ENCODE measurements at places on chromosomes 7 and 10.
A peak's percentile ranks its signal among the peaks of the same experiment; 100 is the strongest.

DNA sequence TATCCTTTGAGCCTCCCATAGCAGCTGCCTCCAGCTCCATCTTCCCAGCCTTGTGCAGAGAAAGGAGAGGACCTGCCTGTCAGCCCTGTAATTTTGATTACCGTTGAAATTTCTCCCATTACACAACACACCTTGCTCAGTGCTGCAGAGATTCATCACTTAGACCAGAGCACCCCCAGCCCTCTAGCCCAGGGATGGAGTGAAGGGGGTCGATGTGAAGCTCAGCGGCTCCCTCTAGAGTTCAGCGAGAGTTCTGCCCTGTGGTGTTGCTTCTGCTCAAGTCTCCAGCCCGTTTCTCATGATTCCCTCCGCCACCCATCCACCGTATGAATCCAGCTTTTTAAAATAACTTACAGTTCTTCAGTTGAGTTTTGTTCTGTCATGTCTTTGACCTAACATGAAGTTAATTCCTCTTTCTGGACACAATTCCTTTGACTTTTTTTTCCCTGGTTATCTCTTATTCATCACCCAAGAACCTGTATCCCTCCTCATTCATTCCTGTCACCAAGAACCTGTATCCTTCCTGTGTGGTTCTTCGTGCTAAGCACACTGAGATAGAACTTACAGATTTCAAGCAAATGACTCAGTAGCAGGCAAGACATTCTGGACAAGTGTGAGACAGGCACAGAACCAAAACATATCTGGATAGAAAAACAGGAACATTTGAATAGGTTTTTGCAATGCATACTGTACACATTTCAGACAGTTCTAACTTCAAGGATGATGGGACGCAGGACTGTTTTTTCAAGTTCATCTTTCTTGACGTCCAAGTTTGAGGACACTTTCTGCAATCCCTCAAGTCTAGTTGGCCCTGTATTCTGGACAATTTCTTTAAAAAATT, 35.0 kb upstream of the ZNF32 start:
- peaks cover 5% of the 10 kb centered on the region for H3K27me3 ChIP-seq
- H3K4me3 ChIP-seq: no peak overlapping the region
- DNase-seq: peak; percentile 53
- H3K36me3 ChIP-seq: no peaks in the 10 kb centered on the region
- no peak overlapping the region for H3K27ac ChIP-seq

- no peak overlapping the region for H3K4me3 ChIP-seq
- no peaks in the 10 kb centered on the region for H3K27me3 ChIP-seq
- H3K36me3 ChIP-seq: no peaks in the 10 kb centered on the region
- H3K27ac ChIP-seq: no peak overlapping the region
- DNase-seq: no peak
These were observed 311.9 kb downstream of the MDFIC start for GRCh38 chr7:115233809-115234208.

DNA sequence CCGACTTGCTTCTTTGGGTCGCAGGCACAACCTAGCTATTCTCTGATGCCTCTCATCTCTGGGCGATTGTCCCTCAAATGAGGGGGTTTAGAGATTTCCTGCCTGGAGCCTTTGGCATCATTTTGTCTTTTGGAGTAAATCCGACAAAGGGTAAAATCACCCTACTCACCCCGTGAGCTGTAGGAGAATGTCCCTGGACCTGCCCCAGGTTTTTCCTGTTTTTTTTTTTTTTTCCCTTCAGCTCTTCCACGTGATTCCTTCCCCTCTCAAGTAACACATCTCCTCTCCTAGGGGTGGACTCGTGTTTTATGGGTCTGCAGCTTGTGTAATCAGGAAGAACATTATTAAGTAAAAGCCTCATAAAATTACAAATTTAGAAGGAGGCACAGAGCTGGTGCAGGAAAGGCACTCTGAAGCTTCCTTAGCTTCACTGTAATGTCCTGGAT, 128.4 kb upstream of the ZNF746 start:
- no peak overlapping the region for H3K4me3 ChIP-seq
- peaks cover 18% of the 10 kb centered on the region for H3K4me1 ChIP-seq
- peaks cover 5% of the 10 kb centered on the region for H3K36me3 ChIP-seq
- H3K27ac ChIP-seq: no peak overlapping the region
- no peak for DNase-seq

- no peak overlapping the region for H3K4me3 ChIP-seq
- no peaks in the 10 kb centered on the region for H3K4me1 ChIP-seq
- DNase-seq: no peak
- no peaks in the 10 kb centered on the region for H3K36me3 ChIP-seq
- no peak overlapping the region for H3K27ac ChIP-seq
These were observed 30.0 kb upstream of the AUTS2 start for GRCh38 chr7:69568266-69568665.

DNA sequence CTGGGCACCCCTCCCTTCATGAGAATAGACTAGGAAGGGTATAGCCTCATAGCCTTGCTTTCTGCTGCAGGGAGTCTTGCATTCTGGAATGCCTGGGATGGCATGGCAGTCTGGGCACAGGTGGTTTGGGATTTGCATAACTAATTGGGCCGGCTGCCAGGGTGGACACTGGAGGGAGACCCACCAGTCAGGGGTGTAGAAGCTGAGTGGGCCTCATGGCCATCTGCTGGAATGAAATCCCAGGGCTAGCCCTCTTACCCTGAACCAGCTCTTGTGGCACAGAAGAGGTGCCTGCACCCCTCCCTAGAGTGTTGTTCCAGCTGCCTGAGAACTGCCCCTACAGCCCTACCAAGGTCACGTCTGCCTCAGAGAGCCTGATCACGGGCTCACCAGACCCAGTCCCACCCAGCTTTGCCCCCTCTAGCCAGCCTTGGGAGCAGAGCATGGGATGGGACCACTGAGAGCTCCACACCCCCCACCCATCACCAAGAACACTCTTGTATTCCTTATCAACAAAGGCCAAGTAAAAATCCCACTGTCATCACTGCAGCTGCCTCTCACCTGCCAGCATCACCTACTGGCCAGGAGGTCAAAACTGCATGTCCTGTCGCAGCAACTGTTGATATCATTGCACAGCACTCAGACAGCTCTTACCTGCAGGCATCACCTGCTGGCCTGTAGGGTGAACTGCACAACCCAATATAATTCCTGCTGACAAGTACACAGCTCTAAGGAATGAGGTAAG, 148.9 kb downstream of the ZEB1 start:
- peaks cover 5% of the 10 kb centered on the region for H3K27me3 ChIP-seq
- DNase-seq: no peak
- H3K27ac ChIP-seq: no peak overlapping the region
- peaks cover 52% of the 10 kb centered on the region for H3K36me3 ChIP-seq

DNA sequence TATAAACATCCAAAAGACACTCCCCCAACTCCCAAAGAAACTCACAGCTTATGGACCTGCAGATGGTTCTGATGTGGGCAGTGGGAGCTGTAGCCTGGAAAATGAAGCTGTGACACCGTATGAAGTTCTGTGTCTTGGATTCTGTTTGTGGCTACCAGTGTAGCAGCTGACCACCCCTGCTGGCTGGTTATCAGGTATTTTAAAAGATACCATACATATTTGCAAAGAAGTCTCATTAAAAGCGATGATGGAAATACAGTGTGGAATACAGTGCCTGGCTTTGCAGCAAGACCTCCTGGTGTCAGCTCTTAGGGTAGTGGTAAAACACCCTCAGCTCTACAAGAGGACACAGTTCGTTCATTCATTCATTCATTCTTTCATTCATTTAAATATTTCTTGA, 194.3 kb upstream of the PRKCQ start:
- peaks cover 2% of the 10 kb centered on the region for H3K27me3 ChIP-seq
- peaks cover 4% of the 10 kb centered on the region for H3K36me3 ChIP-seq
- DNase-seq: no peak
- H3K27ac ChIP-seq: no peak overlapping the region
- H3K4me1 ChIP-seq: peaks cover 3% of the 10 kb centered on the region

DNA sequence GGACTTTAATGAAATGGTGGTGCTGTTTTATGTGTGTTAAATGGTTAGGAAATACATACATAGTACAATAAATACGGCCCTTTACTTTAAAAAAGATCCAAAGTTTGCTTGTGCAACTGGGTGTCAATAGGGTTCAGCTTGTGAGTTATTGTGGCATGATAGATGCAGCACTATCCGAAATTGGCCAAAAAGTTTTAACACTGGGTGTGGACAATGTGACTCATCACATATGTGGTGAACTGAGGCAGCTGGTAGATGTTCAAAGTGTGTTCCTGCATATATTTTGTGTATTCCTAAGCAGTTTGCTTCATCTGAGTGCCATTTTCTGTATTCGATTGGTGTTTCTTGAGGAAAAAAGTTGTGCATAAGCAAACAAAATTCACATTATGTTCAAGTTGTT, 473.1 kb downstream of the KIF20B start:
- H3K4me3 ChIP-seq: no peak overlapping the region
- no peak for DNase-seq
- H3K4me1 ChIP-seq: no peaks in the 10 kb centered on the region
- H3K36me3 ChIP-seq: no peaks in the 10 kb centered on the region
- H3K27ac ChIP-seq: no peak overlapping the region

GRCh38 chr7:13639396-13639795, 350.1 kb downstream of the ETV1 start:
- H3K27me3 ChIP-seq: no peaks in the 10 kb centered on the region
- no peaks in the 10 kb centered on the region for H3K36me3 ChIP-seq
- H3K4me3 ChIP-seq: no peak overlapping the region
- no peak overlapping the region for H3K27ac ChIP-seq

- H3K27me3 ChIP-seq: peaks cover 24% of the 10 kb centered on the region
- H3K4me3 ChIP-seq: peak overlapping the region; percentile 16
- no peak for DNase-seq
These were observed 50.3 kb downstream of the PALD1 start for GRCh38 chr10:70528741-70529362.

DNA sequence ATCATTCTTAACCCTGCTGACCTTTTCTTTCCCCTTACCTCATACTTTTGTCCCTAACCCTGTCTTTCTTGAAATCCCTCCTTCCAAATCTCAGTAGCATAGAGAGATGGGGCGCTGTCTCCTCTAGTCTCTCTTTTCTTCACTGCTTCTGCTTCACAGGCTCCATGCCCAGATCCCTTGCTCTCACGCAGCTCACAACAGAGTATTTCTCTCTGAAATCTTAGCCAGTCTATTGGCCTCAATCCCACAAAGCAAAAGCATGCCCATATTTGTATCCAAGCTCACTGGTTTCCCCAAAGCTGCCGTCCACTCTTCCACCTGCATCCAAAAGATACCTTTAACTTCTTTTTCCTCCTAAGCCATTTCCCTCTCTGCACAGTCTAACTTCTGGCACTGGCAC, 526.8 kb downstream of the PLXDC2 start:
- no peak overlapping the region for H3K4me3 ChIP-seq
- H3K27ac ChIP-seq: no peak overlapping the region
- DNase-seq: no peak
- H3K36me3 ChIP-seq: peaks cover 19% of the 10 kb centered on the region
- H3K27me3 ChIP-seq: peaks cover 4% of the 10 kb centered on the region

DNA sequence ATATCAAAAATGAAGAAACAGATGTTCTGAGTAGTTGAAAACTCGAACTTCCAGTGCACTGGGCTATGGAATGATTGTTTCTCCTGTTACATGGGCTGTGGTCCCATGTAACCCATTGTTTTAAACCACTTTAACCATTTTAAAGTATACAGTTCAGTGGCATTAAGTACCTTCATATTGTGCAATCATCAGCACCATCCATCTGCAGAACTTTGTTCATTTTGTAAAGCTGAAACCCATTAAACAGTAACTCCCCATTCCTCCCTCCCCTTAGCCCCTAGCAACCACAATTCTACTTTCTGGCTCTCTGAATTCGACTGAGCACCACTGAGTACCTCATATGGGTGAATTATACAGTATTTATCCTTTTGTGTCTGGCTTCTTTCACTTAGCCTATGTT, 217.4 kb downstream of the LRMDA start:
- peaks cover 7% of the 10 kb centered on the region for H3K4me1 ChIP-seq
- no peak overlapping the region for H3K27ac ChIP-seq
- H3K27me3 ChIP-seq: peaks cover 1% of the 10 kb centered on the region
- DNase-seq: no peak
- H3K36me3 ChIP-seq: peaks cover 4% of the 10 kb centered on the region

DNA sequence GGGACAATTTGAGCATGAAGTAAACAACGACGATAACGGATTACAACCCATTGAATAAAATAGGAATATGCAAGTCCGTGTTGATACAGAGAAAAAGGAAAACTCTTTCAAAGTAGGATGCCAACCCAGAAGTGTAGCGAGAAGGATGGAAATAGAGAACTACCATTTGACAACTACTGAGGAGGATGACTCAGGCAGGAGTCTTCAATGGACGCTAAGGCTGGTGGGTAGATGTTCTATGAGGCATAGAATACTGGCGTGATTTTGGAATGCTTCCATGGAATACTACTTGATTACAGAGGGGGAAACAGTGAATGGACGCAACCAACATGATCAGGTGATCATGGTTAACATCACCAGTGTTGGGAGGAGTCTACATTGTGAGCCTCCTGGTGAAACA, 828 bp upstream of the CFAP70 start:
- DNase-seq: no peak
- no peak overlapping the region for H3K4me3 ChIP-seq
- no peaks in the 10 kb centered on the region for H3K36me3 ChIP-seq
- peaks cover 6% of the 10 kb centered on the region for H3K27me3 ChIP-seq

GRCh38 chr10:125144206-125144605, 16.2 kb downstream of the CTBP2 start:
- peak overlapping the region; percentile 26 for H3K27ac ChIP-seq
- H3K36me3 ChIP-seq: peaks cover 28% of the 10 kb centered on the region
- no peak overlapping the region for H3K4me3 ChIP-seq
- H3K27me3 ChIP-seq: peaks cover 5% of the 10 kb centered on the region
- peaks cover 30% of the 10 kb centered on the region for H3K4me1 ChIP-seq

DNA sequence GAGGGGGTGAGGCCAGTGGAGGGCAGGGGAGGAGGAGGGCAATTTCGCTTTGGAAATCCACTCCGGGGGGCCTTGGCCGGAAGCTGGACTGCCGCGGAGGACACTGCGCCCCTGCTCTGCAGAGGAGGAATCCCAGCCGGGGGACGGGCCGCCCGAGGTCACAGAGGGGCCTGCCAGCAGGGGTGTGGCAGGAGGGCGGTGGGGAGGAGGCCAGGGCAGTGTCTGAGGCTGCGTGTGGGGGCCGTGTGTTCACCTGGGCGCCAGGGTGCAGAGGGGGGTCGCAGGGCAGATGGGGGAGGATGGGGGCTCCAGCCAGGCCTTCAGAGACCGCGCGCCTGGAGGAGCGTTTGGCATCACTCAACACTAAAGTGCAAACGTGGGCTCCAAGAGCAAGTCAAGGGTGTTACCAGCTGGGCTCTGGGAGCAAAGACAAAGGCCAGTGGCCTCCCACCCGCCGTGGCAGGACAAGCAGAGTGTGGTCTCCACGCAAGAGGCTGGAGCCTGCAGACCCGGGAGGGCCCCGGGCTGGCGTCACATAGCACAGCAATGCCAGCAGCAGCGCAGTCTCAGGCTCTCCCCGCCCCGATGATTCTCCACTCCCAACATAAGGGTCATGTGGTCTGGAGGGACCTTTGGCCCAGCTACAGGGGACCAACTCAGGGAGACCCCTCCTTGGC, 45.3 kb upstream of the DNAJB6 start:
- peaks cover 3% of the 10 kb centered on the region for H3K36me3 ChIP-seq
- peaks cover 12% of the 10 kb centered on the region for H3K27me3 ChIP-seq
- no peak for DNase-seq

DNA sequence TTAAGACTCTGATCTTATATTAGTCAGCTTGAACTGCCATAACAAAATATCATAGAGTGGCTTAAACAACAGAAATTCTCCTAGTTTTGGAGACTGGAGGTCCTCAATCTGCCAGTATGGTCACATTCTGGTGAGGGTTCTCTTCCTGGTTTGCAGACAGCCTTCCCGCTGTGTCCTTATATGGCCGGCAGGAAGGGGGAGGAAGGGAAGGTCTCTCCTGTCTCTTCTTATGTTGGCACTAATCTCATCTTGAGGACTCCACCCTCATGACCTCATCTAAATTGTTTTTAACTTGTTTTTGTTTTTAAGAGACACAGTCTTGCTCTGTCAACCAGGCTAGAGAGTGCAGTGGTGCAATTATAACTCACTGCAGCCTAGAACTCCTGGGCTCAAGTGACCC, 53.1 kb downstream of the VPS41 start:
- H3K36me3 ChIP-seq: no peaks in the 10 kb centered on the region
- no peaks in the 10 kb centered on the region for H3K27me3 ChIP-seq
- no peak for DNase-seq
- H3K4me3 ChIP-seq: no peak overlapping the region
- peaks cover 5% of the 10 kb centered on the region for H3K4me1 ChIP-seq
